ENCODE measurements at places on chromosomes 3 and 15. TPM values are rescaled to one million over a fixed set of nuclear protein-coding genes. Genes with fewer than 3 reads are reported as not detected.

GRCh38 chr3:127590282-127590592, 296 bp downstream of the TPRA1 start:
- peaks cover 5% of the 10 kb centered on the region for H3K36me3 ChIP-seq
- DNase-seq: peak; percentile 85
- peak overlapping the region; percentile 93 for H3K27ac ChIP-seq
- H3K27me3 ChIP-seq: no peaks in the 10 kb centered on the region
- H3K4me3 ChIP-seq: peak overlapping the region; percentile 82

DNA sequence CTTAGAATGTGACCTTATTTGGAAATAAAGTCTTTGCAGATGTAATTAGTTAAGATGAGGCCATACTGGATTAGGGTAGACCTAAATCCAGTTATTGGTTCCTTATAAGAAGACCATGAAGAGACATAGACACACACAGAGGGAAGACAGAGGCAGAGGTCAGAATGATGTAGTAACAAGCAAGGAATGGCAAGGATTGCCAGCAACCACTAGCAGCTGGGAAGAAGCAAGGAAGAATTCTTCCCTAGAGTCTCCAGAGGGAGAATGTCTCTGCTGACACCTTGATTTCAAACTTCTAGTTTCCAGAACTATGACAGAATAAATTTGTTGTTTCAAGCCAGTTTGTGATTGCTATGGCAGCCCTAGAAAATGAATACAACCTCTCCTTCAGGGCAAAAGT, 116.7 kb downstream of the WDR76 start:
- H3K27ac ChIP-seq: no peak overlapping the region
- H3K4me1 ChIP-seq: peaks cover 4% of the 10 kb centered on the region
- no peak overlapping the region for H3K4me3 ChIP-seq
- H3K36me3 ChIP-seq: no peaks in the 10 kb centered on the region

GRCh38 chr3:120370463-120370862, 21.3 kb upstream of the LRRC58 start:
- no peak overlapping the region for H3K27ac ChIP-seq
- no peaks in the 10 kb centered on the region for H3K36me3 ChIP-seq
- no peaks in the 10 kb centered on the region for H3K4me1 ChIP-seq
- no peak for DNase-seq
- H3K4me3 ChIP-seq: no peak overlapping the region
- H3K27me3 ChIP-seq: peaks cover 41% of the 10 kb centered on the region

DNA sequence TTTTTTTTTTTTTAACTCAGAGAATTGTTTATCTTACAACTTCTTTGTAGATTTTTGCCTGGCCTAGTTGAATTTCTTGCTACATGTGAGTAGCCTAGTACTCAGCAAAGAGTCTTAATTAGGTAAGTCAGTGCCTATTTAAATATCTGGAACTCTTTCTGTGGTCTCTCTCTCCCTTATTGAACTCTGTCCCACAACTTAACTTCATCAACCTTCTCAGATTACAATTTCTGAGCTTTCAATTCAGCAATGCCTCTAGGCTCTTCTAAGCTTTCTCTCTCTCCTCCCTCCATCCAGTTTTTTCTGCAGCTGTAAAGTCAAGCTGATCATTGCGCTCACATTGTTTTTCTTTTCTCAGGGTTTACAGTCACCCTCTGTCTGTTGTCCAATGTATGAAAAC, 517.6 kb upstream of the ROBO1 start:
- H3K4me1 ChIP-seq: no peaks in the 10 kb centered on the region
- H3K4me3 ChIP-seq: no peak overlapping the region
- no peaks in the 10 kb centered on the region for H3K36me3 ChIP-seq
- no peak overlapping the region for H3K27ac ChIP-seq
- no peaks in the 10 kb centered on the region for H3K27me3 ChIP-seq
- DNase-seq: no peak

DNA sequence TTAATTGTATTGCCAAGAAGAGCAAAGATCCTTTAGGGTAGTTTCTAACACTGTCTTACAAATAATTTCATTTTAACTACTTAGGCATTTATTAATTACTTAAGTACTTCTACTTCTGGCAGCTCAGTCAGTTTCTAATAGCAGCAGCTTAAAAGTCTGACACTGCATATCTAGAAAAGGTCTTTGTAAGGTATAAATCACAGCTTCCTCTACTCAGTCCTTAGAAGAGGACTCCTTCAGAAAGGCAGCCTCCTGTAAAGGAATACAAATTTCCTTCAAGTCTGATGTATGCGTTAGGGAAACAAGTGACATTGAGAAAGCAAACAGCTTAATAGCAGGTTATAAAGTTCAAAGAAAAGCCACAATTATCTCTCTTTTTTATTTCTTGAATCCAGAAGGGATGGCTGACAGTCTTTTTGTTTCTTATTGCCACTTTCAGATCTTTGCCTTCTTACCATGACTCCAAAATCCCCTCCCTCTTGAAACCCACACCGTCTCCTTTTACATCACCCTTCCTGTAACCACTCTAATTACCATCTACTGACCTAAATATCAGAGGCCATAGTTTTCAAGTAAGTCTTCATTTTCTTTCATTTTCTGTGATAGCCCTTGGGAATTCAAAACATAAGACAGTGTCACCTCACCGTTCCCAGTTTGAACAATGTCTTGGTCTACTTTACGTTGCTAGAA, 109.5 kb downstream of the CGGBP1 start:
- DNase-seq: no peak
- no peak overlapping the region for H3K27ac ChIP-seq
- no peak overlapping the region for H3K4me3 ChIP-seq

DNA sequence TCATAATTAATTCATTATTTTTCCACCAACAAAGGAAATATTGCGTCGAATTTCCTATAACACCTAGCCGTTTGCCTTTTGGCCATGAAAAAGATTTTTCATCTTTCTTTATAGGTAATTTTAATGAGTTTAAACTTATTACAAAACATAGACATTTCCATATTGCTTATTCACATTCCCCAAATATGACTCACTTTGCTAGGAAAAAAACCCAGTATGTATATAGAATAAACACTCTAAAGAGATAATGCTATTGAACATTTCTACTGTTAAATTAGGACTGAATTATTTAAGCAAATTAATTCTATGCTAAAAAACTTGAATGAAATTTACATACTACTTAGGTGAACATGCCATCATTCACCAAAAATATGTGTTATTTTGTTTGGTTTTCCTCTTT, 16.2 kb downstream of the ZPLD1 start:
- no peaks in the 10 kb centered on the region for H3K36me3 ChIP-seq
- no peak overlapping the region for H3K4me3 ChIP-seq
- no peaks in the 10 kb centered on the region for H3K27me3 ChIP-seq

- no peak overlapping the region for H3K27ac ChIP-seq
- H3K36me3 ChIP-seq: no peaks in the 10 kb centered on the region
- H3K27me3 ChIP-seq: peaks cover 19% of the 10 kb centered on the region
- no peak overlapping the region for H3K4me3 ChIP-seq
These were observed 95.3 kb upstream of the TPRG1 start for GRCh38 chr3:189076449-189076848.

ANO10 gene
- total RNA-seq: 3.5 TPM

MKRN3 gene
- 1.5 TPM for total RNA-seq

ARPIN gene
- not detected for total RNA-seq

GNAI2 gene
- 225 TPM for total RNA-seq

Data from activated CD4-positive, alpha-beta T cell treated with anti-CD3 and anti-CD28 coated beads, Interleukin-2, amount 10 ng/mL, durations not matched to agents 24 days and 14 days (primary cell).